ENCODE measurements at places on chromosomes 1 and 21. TPM values are rescaled to one million over a fixed set of nuclear protein-coding genes. Genes with fewer than 3 reads are reported as not detected.

- H3K27me3 ChIP-seq, result peaks cover 3% of the 10 kb centered on the region
- no peak overlapping the region for H3K4me3 ChIP-seq
- no peaks in the 10 kb centered on the region for H3K4me1 ChIP-seq
These were observed 11.8 kb downstream of the HTR6 start for GRCh38 chr1:19676438-19676922.

DNA sequence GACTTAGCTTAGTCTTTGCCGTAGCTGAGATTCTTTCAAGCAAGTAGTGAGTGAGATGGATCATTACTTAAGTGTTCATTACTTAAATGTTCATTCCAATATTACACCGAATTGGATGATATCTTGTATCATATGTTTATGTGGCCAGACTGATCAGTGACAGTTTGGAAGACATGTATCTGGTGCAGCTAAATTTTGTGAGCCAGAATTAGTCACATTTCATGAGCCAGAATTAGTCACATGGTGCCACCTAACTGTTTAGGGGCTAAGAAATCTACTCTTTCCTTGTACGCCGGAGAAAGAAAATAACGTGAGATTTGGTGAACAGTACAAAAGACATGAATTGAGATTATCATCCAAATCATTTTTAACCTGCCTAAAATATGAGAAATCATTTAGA, 355.6 kb downstream of the USP25 start:
- H3K27me3 ChIP-seq, result no peaks in the 10 kb centered on the region
- no peak overlapping the region for H3K4me3 ChIP-seq
- no peak for DNase-seq
- H3K4me1 ChIP-seq, result peaks cover 1% of the 10 kb centered on the region

FCGR3B gene
- total RNA-seq, result not detected

DNA sequence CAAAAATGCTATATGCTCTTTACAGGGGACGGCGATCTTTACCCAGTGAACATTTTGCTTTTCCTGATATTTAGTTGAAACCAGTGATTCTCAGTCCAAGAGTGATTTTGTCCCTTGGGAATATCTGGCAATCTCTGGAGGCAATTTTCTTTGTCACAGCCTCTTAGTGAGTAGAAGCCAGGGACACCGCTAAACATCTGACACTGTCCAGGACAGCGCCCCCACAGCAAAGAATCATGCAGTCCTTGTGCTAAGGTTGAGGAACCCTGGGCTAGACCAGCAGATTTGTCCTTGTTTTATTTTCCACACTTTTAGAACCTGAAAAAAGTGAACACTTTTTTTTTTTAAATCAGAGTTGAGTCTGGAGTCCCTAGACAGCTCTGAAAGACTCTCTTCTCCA, 13.1 kb downstream of the EVA1C start:
- H3K4me3 ChIP-seq, result no peak overlapping the region
- H3K36me3 ChIP-seq, result no peaks in the 10 kb centered on the region
- no peaks in the 10 kb centered on the region for H3K27me3 ChIP-seq
- no peak overlapping the region for H3K27ac ChIP-seq
- no peak for DNase-seq

SPATA45 gene
- total RNA-seq, result 0.96 TPM

HJV gene
- 5.7 TPM for total RNA-seq

DNA sequence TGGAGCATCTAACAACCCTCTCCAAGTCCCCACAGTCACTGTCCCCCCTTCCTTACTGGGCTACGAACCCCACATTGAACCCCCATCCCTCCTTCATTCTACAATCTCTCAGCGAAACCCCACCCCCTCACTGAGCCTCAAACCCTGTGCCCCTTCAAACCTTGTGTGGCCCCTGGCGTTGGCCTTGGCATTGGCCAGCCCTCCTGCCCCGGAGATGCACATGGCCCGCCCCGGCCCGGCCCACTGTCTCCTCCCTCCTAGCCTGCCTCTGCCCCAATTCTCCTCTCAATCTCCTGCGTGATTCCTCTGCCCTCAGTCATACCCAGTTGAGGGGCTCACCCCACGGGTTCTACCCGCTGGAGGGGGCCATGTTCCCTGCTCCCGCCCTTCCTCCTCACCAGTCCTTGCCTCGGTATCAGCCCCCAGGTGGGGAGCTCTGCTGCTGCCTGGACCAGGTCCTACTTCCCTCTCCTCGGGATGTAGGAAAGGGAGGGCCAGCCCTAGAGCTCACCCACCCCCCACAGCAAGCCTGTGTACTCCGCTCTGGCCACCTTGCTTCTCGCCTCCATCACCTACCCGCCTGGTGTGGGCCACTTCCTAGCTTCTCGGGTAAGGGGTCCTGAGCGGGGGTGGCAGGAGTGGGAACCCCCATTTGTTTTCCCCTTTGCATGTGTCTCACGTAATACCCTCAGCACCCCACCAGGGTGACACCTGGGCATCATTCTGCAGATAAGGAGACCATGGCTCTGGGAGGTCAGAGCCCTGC, 6.6 kb downstream of the CLCNKA start:
- DNase-seq, result no peak
- no peak overlapping the region for H3K27ac ChIP-seq
- H3K36me3 ChIP-seq, result no peaks in the 10 kb centered on the region
- no peak overlapping the region for H3K4me3 ChIP-seq
- H3K27me3 ChIP-seq, result no peaks in the 10 kb centered on the region
- H3K4me1 ChIP-seq, result peaks cover 9% of the 10 kb centered on the region

GRCh38 chr1:12435639-12436344, 182.2 kb downstream of the DHRS3 start:
- DNase-seq, result no peak
- no peak overlapping the region for H3K27ac ChIP-seq
- H3K36me3 ChIP-seq, result no peaks in the 10 kb centered on the region
- no peaks in the 10 kb centered on the region for H3K27me3 ChIP-seq
- no peak overlapping the region for H3K4me3 ChIP-seq

DNA sequence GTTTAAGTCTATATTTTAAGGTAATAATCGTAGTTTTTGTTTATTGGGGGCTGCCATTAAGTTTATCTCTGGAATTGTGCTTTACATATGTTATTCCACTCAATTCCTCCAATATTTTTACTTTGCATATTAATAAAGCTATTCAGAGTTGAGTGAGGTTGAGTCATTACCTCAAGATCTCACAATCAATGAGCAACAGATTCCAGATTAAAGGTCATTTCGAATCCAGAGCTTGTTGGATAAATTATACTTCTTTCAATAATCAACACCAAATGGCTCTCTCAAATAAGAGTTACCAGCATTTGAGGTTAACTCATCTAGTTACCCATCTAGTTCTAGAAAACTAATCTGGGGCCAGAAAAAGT, 16.7 kb downstream of the RGS4 start:
- no peaks in the 10 kb centered on the region for H3K36me3 ChIP-seq
- H3K4me3 ChIP-seq, result no peak overlapping the region
- no peaks in the 10 kb centered on the region for H3K4me1 ChIP-seq
- no peak for DNase-seq

DNA sequence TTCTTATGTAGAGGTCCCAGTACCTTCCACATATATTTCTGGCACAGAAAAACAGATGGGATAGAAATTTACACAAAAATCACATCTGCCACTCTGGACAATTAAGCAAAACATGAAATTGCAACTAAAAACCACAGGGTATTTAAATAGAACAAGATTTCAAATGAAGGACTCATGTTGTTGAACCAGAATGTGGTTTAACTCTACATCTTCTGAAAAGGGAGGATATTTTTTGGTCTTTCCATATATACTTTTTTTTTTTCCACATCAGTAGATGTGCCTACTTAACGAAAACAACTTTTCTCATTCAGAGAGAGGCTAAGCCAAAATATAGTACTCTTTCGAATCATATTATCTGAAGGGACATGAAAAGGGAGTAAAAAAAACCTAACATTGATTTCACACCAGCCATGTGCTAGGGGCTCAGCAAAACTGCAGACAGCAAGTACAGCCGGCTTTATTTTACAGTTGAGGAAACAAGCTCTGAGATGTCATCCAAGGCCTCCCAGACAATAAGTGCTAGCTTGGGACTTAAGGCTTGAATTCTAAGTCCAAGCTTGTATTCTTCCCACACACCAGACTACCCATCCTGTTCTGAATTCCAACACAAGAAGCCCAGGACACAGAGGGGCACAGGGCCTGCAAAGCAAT, 208.9 kb downstream of the PBX1 start:
- H3K4me3 ChIP-seq, result no peak overlapping the region
- peak overlapping the region; percentile 54 for H3K27ac ChIP-seq
- DNase-seq, result no peak

SPSB1 gene
- total RNA-seq, result 61.3 TPM

DNA sequence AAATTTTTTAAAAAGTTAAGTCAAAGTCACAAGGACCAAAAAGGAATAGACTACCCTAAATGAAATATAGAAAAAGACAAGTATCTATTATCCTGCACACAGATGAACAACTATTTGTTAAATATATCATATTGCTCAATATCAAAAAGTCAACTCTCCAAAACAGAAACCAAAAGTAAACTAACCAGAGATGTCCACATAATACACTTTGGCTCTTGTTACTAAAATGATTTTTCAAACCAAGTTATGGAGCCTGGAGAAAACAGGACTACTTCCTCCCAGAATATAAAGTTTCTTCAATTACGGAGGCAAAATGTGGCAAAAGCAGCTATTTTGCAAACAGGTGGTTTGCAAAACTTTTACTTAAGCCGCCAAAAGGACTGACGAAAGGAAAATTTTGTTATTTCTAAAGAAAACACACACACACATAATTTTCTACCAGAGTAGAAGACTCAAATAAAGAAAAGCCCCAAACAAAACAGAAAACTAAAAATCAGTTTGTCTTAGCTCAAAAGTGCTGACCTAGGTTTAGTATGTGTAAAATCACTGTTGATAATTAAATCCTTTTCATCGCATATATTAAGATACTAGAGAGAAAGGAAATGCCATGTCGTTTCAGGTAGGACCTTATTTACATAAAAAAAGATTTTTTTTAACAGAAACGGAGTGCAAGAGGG, 1.1 kb downstream of the DPYD start:
- H3K4me1 ChIP-seq, result no peaks in the 10 kb centered on the region
- DNase-seq, result no peak
- peak overlapping the region; percentile 89 for H3K4me3 ChIP-seq
- peaks cover 4% of the 10 kb centered on the region for H3K27me3 ChIP-seq
- H3K36me3 ChIP-seq, result no peaks in the 10 kb centered on the region

URB2 gene
- total RNA-seq, result 7.2 TPM

- peaks cover 28% of the 10 kb centered on the region for H3K4me1 ChIP-seq
- H3K27me3 ChIP-seq, result no peaks in the 10 kb centered on the region
- peak overlapping the region; percentile 53 for H3K27ac ChIP-seq
- H3K36me3 ChIP-seq, result no peaks in the 10 kb centered on the region
- no peak overlapping the region for H3K4me3 ChIP-seq
These were observed 192.0 kb upstream of the JUN start for GRCh38 chr1:58975888-58976287.

DARS2 gene
- 17.4 TPM for total RNA-seq

CCNL2 gene
- 151 TPM for total RNA-seq

OR2L8 gene
- total RNA-seq, result not detected

GBP4 gene
- 3.9 TPM for total RNA-seq

TAS1R1 gene
- total RNA-seq, result not detected

BARHL2 gene
- not detected for total RNA-seq

WNT9A gene
- 1.2 TPM for total RNA-seq

- no peaks in the 10 kb centered on the region for H3K27me3 ChIP-seq
- no peaks in the 10 kb centered on the region for H3K36me3 ChIP-seq
- DNase-seq, result no peak
- H3K4me3 ChIP-seq, result no peak overlapping the region
- no peaks in the 10 kb centered on the region for H3K4me1 ChIP-seq
These were observed 18.8 kb downstream of the SLC41A1 start for GRCh38 chr1:205794011-205794730.

- H3K4me3 ChIP-seq, result peak overlapping the region; percentile 50
- no peaks in the 10 kb centered on the region for H3K27me3 ChIP-seq
- H3K4me1 ChIP-seq, result peaks cover 20% of the 10 kb centered on the region
- no peaks in the 10 kb centered on the region for H3K36me3 ChIP-seq
- peak; percentile 77 for DNase-seq
- peak overlapping the region; percentile 94 for H3K27ac ChIP-seq
These were observed 612 bp downstream of the PSMA5 start for GRCh38 chr1:109425391-109426280.

DNA sequence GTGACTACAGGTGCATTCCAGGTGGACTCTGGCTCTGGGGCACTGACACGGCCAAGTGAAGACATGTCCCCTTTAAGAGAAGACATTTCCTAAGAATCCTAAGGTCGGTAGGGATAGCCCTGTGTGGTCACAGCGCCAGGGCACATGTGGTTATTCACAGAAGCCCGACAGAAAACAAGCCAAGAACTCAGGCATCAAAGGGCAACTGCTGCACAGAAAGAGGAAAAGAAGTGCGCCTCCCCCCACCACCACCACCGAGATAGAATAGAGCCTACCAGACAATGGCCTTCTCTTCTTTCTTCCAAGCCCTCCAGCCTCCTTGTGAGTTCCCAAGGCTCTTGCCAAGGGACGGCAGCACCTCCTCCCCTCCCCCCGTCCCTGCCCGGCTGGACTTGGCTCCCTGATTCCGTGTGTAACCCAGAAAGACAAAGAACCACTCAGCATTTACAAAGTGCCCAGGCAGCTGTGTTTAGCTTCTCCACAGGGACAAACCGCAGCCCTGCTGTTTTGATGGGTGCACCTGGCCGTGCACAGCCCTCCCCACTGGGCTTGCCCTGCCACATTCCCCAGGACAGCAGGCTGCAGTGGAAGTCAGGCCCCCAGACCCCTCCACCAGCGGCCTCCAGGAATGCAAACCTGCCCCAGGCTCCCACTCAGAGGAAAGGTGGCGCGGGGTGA, 30.2 kb downstream of the TMPRSS2 start:
- no peak overlapping the region for H3K4me3 ChIP-seq
- H3K27me3 ChIP-seq, result no peaks in the 10 kb centered on the region

DNA sequence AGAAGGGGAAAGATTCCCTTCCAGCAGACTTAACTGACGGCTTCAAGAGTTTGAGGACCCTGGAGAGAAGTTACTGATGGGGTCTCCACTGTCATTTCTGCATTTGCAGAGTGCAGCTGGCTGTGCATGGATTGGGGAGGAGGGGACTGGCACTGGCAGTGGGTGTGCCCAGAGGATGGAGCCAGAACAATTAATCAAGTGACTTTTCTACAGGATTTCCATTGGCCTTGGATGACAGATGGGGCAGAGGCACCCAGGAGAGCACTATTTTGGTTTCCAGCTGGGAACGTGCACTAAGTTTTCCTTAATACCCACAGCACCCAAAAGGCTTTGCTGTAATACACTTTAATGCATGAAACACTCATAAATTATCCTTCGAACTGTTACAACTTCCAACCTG, 1.3 kb downstream of the NGF start:
- peaks cover 22% of the 10 kb centered on the region for H3K27me3 ChIP-seq
- DNase-seq, result no peak
- H3K4me1 ChIP-seq, result peaks cover 28% of the 10 kb centered on the region
- H3K36me3 ChIP-seq, result no peaks in the 10 kb centered on the region
- H3K27ac ChIP-seq, result no peak overlapping the region
- no peak overlapping the region for H3K4me3 ChIP-seq

DNA sequence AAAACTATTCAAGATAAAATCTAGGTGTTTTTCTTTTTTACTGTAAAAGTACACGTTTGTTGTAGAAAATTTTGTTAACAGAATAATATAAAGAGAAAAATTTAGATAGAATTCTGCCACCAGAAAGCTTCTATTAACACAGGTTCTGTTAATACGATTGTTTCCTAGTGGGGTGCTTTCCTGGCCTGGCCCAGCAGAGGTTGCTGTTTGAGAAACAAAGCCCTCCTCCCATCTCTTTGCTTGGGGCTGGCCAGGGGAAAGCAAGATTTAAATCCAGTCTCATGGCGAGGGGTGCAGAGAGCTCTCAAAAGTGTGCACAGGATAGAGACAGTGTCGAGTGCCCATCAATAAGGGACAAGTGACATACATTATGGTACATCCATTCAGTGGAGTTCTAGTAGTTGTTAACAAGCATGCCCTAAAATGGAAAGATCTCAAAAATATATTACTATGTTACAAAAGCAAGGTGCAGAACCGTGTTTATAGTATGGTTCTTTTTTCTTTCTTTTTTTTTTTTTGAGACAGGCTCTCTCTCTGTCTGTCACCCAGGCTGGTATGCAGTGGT, 14.6 kb upstream of the ACBD3 start:
- no peaks in the 10 kb centered on the region for H3K27me3 ChIP-seq
- H3K4me1 ChIP-seq, result no peaks in the 10 kb centered on the region
- H3K36me3 ChIP-seq, result no peaks in the 10 kb centered on the region
- H3K27ac ChIP-seq, result no peak overlapping the region

All from hepatocyte (in vitro differentiated cells).